Small intestine (tissue), 16 donors: ENCODE measurements at places on chromosomes 7 and 10. TPM values are rescaled to one million over a fixed set of nuclear protein-coding genes. Genes with fewer than 3 reads are reported as not detected.
A peak's percentile ranks its signal among the peaks of the same experiment; 100 is the strongest.

DNA sequence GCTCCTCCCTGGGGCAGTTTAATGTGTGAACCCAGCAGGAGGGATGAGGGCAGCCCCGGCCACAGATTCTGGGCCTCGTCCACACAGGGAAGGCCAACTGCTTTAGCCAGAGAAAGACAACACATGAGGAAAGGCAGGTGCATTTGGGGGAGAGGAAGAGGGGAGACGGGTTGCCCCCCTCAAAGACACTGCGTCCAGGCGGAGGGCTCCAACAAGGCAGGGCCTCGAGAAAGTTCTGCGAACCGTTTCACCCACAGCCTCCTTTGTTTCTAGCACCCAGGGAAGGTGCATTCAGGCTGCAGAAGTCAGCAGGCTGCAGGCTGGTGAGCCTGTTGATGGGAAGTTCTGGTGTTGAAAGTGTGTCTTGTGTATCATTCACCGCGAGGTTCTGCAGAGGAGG, 10.1 kb downstream of the FOXL3 start:
- no peaks in the 10 kb centered on the region for H3K4me1 ChIP-seq
- no peaks in the 10 kb centered on the region for H3K27me3 ChIP-seq
- no peaks in the 10 kb centered on the region for H3K36me3 ChIP-seq
- DNase-seq, result no peak

DNA sequence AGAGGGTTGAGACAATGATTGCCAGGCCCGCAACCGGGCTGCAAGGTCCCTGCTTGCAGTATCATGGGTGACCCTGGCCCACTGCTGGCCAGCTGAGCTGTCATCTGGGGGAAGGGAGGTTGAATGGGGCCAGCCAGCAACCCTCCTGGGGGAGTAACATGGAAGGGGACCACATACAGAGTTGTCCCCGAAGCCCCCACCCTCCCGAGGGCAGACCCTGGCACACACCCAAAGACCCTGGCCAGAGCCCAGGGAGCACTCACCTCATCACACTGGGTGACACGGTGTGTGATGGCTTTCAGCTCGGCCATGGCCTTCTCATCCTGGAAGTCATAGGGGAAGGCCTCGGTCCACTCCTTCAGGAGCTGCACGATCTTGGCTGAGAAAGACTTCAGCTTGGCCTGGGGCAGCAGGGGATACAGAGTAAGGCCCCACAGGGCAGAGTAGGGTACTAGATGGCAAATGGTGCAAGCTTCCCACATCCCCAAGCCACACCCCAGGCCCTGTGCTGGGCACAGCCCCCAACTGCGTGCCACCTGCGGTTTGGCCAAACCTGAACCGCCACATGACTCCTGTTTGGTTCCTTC, 63.4 kb downstream of the CSGALNACT2 start:
- no peaks in the 10 kb centered on the region for H3K27me3 ChIP-seq
- H3K4me1 ChIP-seq, result no peaks in the 10 kb centered on the region
- H3K4me3 ChIP-seq, result no peak overlapping the region
- H3K36me3 ChIP-seq, result no peaks in the 10 kb centered on the region

GRCh38 chr10:49348593-49348992, 47.3 kb downstream of the DRGX start:
- DNase-seq, result no peak
- H3K27ac ChIP-seq, result no peak overlapping the region
- H3K4me3 ChIP-seq, result no peak overlapping the region
- no peaks in the 10 kb centered on the region for H3K4me1 ChIP-seq
- H3K36me3 ChIP-seq, result no peaks in the 10 kb centered on the region

DNA sequence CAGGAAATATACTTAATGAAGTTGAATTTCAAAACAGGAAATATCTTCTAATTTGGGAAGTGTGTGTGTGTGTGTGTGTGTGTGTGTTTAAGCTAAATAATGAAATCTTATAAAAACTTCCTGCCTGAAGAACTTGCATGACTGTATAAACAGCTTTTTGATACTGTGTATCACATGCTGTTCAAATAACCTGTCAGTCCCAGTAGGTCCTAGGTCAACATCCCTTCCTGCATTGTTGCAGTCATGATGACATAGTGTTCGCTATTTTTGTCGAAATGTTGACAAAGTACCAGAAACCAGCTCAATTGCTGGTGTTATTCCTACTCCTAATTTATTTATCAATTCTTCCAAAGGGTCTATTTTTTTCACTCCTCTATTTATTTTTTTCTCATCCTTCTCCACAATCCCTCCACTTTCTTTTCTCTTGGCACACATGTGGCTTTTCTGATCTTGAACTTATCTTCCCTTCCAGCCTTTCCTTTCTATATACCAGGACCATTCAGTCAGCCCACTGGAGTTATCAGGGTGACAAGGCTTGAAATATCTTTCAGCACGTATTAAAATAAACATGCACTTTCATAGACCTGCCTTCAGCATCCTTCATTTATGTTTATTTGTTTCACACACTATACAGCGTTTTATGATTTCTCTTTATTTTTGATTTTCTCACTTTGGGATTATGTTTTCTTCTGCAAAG, 115.8 kb downstream of the PLXDC2 start:
- no peak overlapping the region for H3K4me3 ChIP-seq
- no peaks in the 10 kb centered on the region for H3K36me3 ChIP-seq
- no peak overlapping the region for H3K27ac ChIP-seq
- H3K27me3 ChIP-seq, result no peaks in the 10 kb centered on the region

- H3K27me3 ChIP-seq, result no peaks in the 10 kb centered on the region
- no peaks in the 10 kb centered on the region for H3K4me1 ChIP-seq
- no peak for DNase-seq
- H3K36me3 ChIP-seq, result no peaks in the 10 kb centered on the region
- H3K4me3 ChIP-seq, result no peak overlapping the region
These were observed 258.2 kb downstream of the USP6NL start for GRCh38 chr10:11353006-11353896.

Gene SDK1
- 5.0 TPM for polyA plus RNA-seq

Gene DENND2A
- polyA plus RNA-seq, result 3.0 TPM

Gene NUTM2D
- 2.0 TPM for polyA plus RNA-seq

GRCh38 chr7:150800581-150801241, at the start of gene TMEM176A:
TMEM176A (plus strand) TSS chr7:150800769; CDS start chr7:150801551, 782 bp downstream.
- H3K36me3 ChIP-seq, result peaks cover 4% of the 10 kb centered on the region
- H3K27ac ChIP-seq, result peak within 1 kb of the TSS; percentile 93
- H3K4me1 ChIP-seq, result peaks cover 4% of the 10 kb centered on the region
- peak; percentile 57 for DNase-seq
- no peaks in the 10 kb centered on the region for H3K27me3 ChIP-seq

DNA sequence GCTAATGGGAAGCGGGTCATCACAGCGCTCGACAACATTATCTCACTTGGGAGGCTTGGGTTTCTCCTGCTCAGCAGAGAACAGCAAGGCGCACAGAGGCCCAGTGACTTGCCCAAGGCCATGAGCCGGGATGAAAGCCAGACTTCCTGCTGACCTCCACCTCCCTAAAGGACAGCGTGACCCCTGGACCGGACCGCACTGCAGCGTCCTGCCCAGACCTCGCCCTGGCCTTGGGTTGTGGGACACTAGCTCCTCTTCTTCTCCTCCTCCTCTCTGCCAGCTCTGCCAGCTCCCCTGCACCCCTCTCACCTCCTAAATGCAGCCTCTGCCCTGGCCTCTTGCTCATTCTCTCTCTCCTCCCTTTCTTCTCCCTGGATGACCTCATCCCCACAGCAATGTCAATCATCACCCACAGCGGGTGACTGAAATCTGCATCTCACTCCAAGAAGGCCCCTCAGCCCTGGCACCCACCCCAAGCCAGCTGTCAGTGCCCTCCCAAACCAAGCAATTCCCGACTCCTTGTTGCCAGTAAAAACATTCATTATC, 19.4 kb downstream of the SPOCK2 start:
- H3K4me1 ChIP-seq, result no peaks in the 10 kb centered on the region
- H3K27me3 ChIP-seq, result no peaks in the 10 kb centered on the region
- no peak for DNase-seq
- peaks cover 4% of the 10 kb centered on the region for H3K36me3 ChIP-seq

GRCh38 chr10:30059209-30060107, at the start of gene JCAD:
JCAD (minus strand) TSS chr10:30059586; CDS start chr10:30047812, 11,774 bp downstream.
- no peaks in the 10 kb centered on the region for H3K4me1 ChIP-seq
- H3K27ac ChIP-seq, result no peak within 1 kb of the TSS
- no peaks in the 10 kb centered on the region for H3K36me3 ChIP-seq
- peak within 1 kb of the TSS; percentile 43 for H3K4me3 ChIP-seq
- peak; percentile 20 for DNase-seq

Gene TMEM26
- polyA plus RNA-seq, result 3.0 TPM

DNA sequence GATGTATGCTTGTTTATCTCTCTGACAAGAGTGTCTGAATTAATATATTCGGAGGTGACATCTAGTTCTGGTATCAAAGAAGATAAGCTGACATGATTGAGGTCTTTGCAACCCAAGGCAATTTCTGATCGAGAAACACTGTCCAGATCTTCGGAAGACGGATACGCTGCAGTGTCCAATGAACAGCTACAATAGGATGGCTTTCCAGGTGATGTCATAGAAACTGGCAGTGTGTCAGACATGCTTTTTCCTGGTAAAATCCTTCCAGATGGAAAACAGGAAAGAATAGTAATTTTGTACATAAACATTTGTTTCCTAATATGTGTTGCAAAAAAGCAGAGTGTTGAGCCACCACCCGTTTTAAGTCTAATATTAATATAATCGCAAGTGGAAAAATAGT, 33.4 kb downstream of the VWDE start:
- no peaks in the 10 kb centered on the region for H3K27me3 ChIP-seq
- no peak overlapping the region for H3K4me3 ChIP-seq
- H3K27ac ChIP-seq, result no peak overlapping the region
- no peak for DNase-seq

Gene CACNB2
- polyA plus RNA-seq, result 1.8 TPM

DNA sequence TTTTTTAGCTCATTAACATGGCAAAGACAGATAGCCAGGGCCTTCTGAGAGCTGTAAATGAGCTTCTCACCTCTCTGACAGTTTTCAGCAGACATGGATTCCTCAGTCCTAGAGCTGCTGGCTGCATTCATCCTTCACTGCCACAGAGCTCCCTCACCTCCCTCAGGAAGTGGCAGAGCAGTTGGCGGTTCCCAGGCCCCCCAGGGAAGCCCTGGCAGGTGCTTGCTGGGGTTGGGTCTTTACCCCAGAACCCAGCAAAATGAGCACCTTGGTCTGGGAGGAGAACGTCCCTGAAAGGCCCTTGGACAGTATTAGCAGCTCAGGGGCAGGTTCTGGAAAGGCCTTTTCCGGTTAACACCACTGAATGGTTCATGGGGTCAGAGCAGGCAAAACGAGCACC, 288.0 kb downstream of the PTPRN2 start:
- no peaks in the 10 kb centered on the region for H3K27me3 ChIP-seq
- no peaks in the 10 kb centered on the region for H3K36me3 ChIP-seq
- H3K27ac ChIP-seq, result no peak overlapping the region
- H3K4me3 ChIP-seq, result no peak overlapping the region

Gene FOXP2
- polyA plus RNA-seq, result 4.3 TPM

- no peaks in the 10 kb centered on the region for H3K36me3 ChIP-seq
- H3K4me3 ChIP-seq, result no peak overlapping the region
- no peak overlapping the region for H3K27ac ChIP-seq
- H3K4me1 ChIP-seq, result no peaks in the 10 kb centered on the region
These were observed 4.8 kb upstream of the RNF32 start for GRCh38 chr7:156635529-156636385.

- H3K4me1 ChIP-seq, result no peaks in the 10 kb centered on the region
- no peak for DNase-seq
- H3K27ac ChIP-seq, result no peak overlapping the region
- H3K4me3 ChIP-seq, result no peak overlapping the region
These were observed 95.3 kb upstream of the NMT2 start for GRCh38 chr10:15263657-15264323.

GRCh38 chr10:22245567-22245966, 27.8 kb upstream of the EBLN1 start:
- no peak overlapping the region for H3K27ac ChIP-seq
- DNase-seq, result no peak
- no peaks in the 10 kb centered on the region for H3K27me3 ChIP-seq
- no peak overlapping the region for H3K4me3 ChIP-seq

- H3K27ac ChIP-seq, result no peak overlapping the region
- DNase-seq, result no peak
These were observed 141.5 kb downstream of the ADCY1 start for GRCh38 chr7:45715471-45716352.

Gene HOXA10
- polyA plus RNA-seq, result not detected

- H3K27ac ChIP-seq, result no peak overlapping the region
- no peaks in the 10 kb centered on the region for H3K27me3 ChIP-seq
- no peaks in the 10 kb centered on the region for H3K4me1 ChIP-seq
- no peak overlapping the region for H3K4me3 ChIP-seq
- H3K36me3 ChIP-seq, result peaks cover 28% of the 10 kb centered on the region
- no peak for DNase-seq
These were observed 49.8 kb downstream of the SLC29A4 start for GRCh38 chr7:5332579-5332978.

Gene MARCHF5
- polyA plus RNA-seq, result 17.1 TPM

- no peak for DNase-seq
- no peaks in the 10 kb centered on the region for H3K36me3 ChIP-seq
- H3K27ac ChIP-seq, result no peak overlapping the region
- H3K4me3 ChIP-seq, result no peak overlapping the region
- no peaks in the 10 kb centered on the region for H3K27me3 ChIP-seq
These were observed 184.7 kb upstream of the PRPS1L1 start for GRCh38 chr7:18212308-18212707.

GRCh38 chr10:44552726-44553125, 167.8 kb upstream of the CXCL12 start:
- no peaks in the 10 kb centered on the region for H3K36me3 ChIP-seq
- H3K27me3 ChIP-seq, result no peaks in the 10 kb centered on the region
- no peak overlapping the region for H3K27ac ChIP-seq

Gene ANKRD61
- polyA plus RNA-seq, result 0.67 TPM

DNA sequence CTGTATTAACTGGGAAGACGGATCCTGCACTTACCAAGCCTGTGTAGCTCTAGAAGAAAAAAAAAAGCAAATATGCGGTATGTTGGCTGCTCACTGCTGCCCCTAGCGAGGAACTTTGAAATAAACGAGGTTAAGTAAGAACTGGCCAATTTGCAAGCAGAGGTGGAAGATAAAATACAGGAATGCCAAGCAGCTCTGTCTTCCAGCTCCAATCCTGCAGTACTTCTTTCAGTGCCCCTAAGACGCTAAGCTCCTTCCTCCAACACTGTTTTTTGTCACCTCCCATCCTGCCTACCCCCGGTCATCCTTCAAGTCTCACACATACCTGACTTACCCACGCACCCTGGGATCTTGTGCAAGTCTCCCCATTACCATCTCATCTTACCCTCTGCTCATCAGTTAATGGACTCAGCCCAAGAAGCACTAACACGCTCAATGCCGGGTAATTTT, 809 bp downstream of the C10orf143 start:
- peak; percentile 87 for DNase-seq
- H3K27me3 ChIP-seq, result no peaks in the 10 kb centered on the region
- H3K4me3 ChIP-seq, result peak overlapping the region; percentile 67
- H3K4me1 ChIP-seq, result peaks cover 2% of the 10 kb centered on the region

Gene NME8
- polyA plus RNA-seq, result not detected

GRCh38 chr7:90212149-90212495, 582 bp downstream of the STEAP2 start:
- H3K4me3 ChIP-seq, result peak overlapping the region; percentile 70
- DNase-seq, result peak; percentile 40

- H3K36me3 ChIP-seq, result no peaks in the 10 kb centered on the region
- H3K4me3 ChIP-seq, result no peak overlapping the region
These were observed 9.1 kb upstream of the SCART1 start for GRCh38 chr10:133444342-133445267.
